H4 (cell line): ENCODE measurements at places on chromosomes 3 and 15.

GRCh38 chr15:23014394-23015000 lies 24.9 kb downstream of the TUBGCP5 start:
- no peak for DNase-seq

DNA sequence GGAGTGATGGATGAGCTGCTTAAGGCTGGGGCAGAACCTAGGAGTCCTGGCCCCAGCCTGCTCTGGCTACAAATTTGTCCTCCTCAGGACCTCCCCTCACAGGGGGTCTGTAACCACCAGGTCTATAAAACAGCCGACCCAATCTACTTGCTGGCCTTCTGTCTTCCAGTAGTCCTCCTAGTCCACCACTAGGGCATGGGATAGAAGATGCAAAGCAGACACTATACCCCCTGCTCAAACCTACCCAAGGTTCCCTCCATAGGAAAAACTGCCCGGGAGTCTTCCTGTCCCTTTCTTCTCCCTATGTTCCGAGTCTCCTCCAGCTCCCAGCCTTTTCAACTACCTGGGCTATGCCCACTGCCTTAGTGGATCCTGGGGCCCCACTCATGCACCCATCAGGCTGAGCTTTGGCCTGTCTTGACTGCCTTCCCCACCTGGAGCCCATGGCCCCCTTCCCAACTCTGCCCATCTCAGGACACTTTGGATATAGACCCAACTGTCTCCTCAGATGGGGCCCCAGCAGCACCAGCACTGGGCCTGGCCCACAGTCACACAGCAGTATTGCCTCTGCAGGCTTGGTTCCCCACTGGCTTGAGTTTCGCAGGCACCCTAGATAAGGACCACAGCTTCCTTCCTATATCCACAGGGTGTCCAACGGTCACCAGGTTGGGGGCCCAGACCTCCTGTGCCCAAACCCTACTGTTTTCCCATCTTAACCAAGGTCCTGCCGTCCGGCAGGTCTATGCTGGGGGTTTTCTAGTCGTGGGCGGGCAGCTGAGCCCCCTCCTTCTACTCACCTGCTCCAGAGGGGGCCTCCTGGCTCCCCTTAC lies 1.1 kb downstream of the HYAL3 start:
- DNase-seq, result no peak

DNA sequence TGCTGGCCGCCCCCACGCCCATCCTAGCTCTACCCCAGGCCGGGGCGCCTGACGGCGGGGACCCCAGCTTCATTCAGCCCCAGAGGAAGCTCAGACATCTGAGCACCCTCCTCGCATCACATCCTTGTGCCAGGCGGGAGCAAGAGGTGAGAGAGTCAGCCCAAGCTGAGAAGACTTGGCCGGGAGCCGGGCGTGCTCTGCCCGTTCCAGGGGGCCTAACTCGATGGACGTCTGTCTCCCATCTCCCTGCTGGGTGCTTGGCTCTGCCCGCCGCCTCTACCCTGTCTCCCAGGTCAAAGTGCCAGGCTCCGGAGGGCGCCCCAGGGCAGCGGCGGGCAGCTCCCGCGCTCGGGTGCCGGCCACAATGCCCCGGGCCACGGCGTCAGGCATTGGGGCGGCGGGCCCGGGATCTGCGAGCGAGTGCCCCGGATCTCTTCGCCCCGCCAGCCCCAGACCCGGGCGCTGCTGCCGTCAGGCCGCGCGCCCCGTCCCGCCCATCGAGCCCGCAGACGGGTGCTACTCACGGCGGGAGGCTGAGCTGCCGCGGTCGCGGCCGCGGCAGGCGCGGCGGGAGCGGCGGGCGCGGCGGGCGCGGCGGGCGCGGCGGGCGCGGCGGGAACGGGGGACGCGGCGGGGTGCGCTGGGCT lies 388 bp downstream of the DAPK2 start:
- DNase-seq, result no peak

- no peak for DNase-seq
Observed at GRCh38 chr3:135905058-135905724, 60.3 kb upstream of the PPP2R3A start.

DNA sequence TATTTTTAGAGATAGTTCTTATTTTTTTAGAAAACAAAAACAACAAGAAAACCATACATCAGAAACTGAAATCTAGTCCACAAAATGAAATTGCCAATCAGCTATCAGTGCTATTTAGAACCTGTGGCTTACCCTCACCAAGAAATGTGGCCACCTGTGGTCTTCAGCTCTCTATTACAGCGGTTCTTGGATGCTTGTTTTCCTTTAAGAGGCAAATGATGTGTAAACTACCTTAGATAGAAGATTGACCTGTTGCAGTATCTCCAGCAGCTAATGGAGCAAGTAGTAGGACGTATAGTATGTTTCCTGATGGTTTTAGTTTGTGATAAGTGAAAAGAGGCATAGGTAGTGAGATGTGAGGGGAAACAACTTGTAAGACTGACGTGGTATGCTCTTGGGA lies 21.2 kb downstream of the TFG start:
- DNase-seq, result no peak

DNA sequence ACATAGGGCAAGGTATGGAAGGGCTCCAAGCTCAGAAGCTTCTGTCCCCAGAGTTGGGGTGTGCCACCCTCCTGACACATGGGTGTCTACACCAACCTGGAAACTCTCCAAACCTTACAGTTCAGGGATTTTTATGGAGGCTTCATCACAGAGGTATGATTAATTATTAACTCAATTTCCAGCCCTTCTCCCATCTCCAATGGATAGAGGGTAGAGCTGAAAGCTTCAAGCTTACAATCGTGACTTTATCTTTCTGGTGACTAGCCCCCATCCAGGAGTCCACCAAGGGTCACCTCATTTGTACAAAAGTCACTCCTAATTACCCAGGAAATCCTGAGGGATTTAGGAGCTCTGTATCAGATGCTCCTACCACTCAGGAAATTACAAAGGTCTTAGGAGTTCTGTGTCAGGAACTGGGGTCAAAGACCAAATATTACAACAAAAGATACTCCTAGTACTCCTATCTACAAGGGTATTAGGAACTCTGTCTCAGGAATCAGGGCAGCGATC lies 62.7 kb downstream of the TFDP2 start:
- DNase-seq, result no peak

- no peak for DNase-seq
Observed at GRCh38 chr3:72553298-72553697, 294.9 kb downstream of the SHQ1 start.

DNA sequence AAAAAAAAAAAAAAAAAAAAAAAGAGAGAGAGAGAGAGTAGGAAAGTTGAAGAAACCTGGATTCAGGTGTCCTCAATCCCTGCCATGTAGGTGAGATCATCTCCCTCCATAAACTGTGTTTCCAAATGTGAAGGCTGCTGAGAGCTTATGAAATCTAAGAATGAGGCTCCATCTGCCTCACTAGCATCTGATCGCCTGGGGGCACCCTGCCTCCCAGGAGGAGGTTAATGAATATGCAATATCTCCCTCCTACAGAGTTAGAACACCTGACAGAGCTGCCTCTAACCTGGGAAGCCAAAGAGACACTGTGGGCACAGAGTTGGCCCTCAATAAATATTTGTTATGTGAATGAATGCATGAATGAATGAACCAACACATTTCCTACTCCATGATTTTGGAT lies 23.8 kb upstream of the ZNF148 start:
- DNase-seq, result no peak

DNA sequence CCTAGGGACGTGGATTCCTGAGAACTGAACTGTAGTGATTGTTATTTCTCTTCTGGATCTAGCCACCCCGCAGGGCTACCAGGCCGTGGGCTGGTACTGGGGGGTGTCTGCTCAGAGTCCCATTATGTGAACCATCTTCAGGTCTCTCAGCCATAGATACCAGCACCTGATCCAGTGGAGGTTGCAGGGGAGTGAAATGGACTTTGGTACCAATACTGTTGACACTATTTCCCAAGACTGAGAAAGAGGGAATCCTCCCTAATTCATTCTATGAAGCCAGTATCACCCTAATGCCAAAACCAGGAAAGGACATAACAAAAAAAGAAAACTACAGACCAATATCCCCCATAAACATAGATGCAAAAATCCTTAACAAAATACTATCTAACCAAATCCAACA lies 237.0 kb upstream of the AGTR1 start:
- no peak for DNase-seq

DNA sequence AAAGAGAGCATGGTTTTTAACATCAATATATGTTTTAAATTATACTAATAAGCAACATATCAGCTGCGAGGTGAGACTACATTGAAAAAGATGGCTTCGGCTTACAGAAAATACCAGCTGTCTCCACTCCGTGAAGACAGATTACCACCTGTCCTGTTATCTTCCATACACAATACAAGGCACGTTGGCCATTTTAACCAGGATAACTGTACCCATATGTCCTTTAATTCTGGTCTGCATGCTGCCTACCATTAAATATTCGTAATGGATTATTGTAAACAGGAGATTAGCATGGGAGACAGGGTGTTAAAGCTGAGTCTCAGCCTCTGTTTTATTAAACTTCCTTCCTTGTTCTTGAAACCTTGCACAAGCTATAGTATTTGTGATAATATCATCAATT lies 855.5 kb downstream of the ROBO1 start:
- no peak for DNase-seq
